ENCODE measurements at places on chromosomes 16 and 17.

- DNase-seq: no peak
Observed at GRCh38 chr17:50352072-50352692, 6.3 kb downstream of the XYLT2 start.

GRCh38 chr17:4136373-4136772 lies 6.5 kb downstream of the ZZEF1 start:
- no peak for DNase-seq

DNA sequence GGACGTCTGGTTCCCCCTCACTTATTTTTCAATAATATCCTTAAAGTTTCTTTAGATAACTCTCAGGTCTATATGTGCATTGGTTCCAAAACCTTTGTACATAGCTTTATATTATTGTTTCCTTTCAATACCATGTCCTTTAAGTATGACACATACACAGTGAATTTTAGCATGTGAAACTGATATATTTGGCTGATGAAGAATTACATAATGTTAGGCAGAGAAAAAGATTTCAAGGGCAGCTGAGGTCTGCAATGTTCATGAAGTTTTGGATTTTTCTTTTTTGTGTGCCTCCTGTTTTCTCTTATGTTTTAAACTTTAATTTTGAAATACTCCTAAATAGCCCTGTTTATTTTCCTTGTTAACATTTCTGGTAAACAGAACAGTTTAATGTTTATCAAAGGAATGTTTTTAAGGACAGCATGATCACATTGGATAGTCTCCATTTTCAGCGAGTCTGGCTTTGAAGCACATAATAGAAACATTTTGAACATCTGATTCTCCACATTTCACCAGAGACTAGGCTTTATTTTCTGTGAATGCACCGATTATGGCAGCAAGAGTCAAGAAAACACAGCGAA lies 32.9 kb upstream of the FBXO47 start:
- no peak for DNase-seq

DNA sequence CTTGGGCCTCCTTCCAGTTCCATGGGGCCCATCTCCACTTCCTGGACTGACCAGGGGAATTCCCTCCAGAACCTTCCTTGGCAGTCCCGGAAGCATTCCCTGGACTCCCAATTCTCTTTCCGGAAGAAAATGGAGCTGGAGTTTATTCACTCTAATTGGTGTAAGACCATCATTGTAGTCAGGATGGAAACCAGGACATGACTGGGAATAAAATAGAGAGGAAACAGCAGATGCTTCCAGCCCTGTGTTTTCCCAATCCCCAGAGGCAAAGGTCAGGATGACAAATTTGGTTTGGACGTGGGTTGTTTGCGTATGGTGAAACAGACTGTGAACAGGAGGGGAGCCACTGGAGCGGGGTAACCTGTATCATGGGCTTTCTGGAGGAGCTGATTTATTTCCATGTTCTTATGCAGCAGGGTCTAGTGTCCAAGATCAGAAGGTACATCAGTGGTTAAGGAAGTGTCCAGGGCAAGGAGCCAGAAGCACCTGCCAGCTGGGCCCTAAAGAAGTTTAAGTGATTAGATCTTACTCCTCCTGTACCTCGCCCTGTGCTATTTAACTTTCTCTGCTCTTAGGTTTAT lies 8.5 kb upstream of the LONP2 start:
- no peak for DNase-seq

DNA sequence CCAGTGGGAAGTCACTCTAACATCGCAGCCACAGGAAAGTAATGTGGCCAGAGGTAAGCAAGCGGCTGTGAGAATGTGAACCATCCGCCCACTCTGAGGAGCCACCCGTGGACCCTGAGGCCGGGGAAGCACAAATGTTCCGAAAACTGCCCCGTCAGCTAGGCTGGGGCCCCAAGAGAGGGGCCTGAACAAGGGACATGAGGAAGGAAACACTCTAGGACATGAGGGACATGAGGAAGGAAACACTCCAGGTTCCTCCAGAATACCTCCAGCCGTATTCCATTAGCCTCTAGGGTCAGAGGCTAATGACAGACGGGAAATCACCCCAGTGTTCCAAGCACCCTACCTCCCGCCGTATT lies 317 bp downstream of the TEFM start:
- DNase-seq: no peak

DNA sequence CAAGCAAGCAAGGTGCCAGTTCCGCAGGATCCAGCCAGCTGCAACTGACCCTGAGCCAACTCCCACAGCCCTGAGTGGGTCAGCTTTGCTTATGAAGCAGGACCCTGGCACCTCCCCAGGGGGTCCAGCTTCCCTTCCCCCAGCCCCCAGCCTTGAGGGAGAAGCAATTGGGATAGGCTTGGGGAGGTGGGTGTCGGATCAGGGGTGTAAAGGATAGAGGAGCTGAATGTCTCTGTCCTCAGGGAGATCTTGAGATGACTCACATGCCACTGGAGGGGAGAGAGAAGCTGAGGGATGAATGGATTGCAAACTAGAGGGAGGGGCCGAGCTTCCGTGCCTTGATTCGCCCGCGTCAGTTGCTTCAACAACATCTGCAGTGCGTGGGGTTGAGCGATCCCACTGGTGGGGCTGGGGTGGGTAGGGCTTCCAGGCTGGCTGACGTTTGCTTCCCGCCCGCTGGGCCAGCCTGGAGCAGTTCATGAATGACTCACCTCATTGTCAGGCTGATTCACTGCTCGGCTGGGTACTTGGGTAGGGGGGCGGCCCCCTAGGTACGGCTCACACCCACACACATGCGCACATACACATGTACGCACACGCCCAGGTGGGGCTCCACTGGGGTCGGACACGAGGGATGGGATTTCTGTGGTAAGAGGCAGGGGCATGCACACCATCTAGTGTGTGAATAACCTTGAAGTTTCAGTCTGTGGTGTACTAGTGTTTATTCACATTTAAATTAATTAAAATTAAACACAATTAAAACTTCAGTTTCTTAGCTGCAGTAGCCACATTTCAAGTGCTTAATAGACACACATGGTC lies 3.6 kb upstream of the HROB start:
- DNase-seq: peak; percentile 28

- DNase-seq: no peak
Observed at GRCh38 chr16:79182616-79183015, 417.9 kb downstream of the MAF start.

GRCh38 chr17:76973040-76973439 lies 104.8 kb downstream of the MGAT5B start:
- DNase-seq: no peak

DNA sequence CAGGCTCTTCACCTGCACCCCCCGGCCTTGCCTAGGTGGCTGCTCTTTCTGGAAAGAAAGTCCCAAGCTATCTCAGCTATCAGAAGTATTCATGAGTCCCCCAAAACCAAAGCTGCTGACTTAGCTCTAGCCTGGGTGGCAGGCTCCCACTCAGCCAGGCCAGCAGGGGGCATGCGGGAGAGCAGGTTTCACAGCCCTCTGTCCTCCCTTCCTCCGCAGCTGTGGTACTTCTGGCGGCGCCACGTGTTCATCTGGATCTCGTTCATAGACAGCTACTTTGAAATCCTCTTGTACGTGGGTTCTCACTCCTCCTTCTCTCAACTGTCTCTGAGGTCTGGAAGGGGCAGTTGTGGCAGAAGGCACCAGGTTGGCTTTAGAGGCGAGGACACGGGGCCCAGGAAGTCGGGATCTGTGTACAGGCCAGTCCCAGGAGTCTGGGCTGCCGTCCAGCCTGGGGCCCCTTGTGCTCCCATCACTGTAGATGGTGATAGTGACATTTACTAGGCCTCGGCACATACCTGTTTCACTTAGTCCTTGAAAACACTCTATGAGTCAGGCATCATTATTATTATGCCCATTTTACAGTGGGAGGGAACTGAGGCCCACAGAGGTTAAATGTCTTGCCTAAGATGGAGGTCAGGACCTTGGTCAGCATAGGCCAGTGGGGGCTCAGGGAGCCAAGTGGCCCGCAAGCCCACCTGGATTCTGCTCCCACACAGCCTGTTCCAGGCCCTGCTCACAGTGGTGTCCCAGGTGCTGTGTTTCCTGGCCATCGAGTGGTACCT lies 12.9 kb downstream of the TRPV2 start:
- DNase-seq: no peak

DNA sequence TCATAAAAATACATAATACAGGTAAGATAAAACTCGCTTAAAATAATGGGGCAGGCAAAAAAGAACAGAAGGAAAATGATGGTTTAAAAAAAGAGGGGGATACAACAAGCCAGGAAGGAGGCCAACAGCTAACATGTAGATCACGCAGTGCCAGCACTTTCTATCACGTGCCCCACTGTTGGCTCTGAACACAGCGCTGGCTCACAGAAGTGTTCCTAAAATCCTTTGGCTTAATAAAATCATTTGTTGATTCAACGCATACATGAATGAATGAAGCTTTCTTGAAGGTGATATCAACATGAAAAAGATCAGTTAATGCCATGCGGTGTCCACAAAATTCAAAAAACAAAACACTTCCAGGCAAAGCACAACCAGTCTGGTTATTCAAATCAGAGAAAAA lies 8.5 kb downstream of the ITGAE start:
- peak; percentile 18 for DNase-seq

DNA sequence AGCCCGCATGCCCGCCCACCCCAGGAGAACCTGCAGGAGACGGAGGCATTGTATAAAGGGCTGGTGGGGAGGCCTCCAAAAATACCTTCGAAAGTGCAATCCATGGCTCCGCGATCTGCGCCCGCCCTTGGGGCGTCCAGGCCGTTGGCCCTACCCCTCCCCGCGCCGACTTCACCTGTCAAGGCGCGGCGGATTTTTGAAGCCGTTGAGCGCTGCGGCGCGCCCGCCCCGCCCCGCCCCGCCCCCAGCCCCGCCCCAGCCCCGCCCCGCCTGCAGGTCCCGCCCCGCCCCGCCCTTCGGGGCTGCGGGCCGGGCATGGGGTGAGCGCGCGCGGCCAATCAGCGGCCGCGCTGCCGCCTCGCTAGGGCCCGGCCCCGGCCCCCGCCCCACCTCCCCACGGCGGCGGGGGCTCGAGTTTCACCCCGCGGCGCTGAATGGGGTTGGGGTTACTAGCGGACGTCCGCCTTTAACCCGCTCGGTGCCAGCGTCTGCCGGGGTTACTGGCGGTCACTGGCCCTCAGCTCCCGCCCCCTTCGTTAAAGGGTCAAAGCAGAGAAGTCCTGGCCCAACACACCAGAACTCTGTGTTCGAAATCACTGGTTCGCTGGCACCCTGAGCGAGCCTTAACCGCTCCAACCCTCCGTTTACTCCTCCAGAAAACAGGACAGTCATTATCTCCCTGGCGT lies 13.2 kb downstream of the SREBF1 start:
- peak; percentile 85 for DNase-seq

- DNase-seq: no peak
Observed at GRCh38 chr16:71843572-71843971, 2.2 kb upstream of the ATXN1L start.

- no peak for DNase-seq
Observed at GRCh38 chr16:12876778-12877177, 24.6 kb upstream of the SHISA9 start.

- no peak for DNase-seq
Observed at GRCh38 chr17:27207073-27207513, 86.8 kb upstream of the WSB1 start.

GRCh38 chr16:58792188-58792587 lies 58.1 kb upstream of the GOT2 start:
- no peak for DNase-seq

- no peak for DNase-seq
Observed at GRCh38 chr17:69323806-69324205, 3.1 kb downstream of the ABCA5 start.

GRCh38 chr17:64216000-64216337 lies 47.1 kb downstream of the TEX2 start:
- no peak for DNase-seq

GRCh38 chr17:40068129-40068581 lies 5.4 kb downstream of the THRA start:
- DNase-seq: no peak

DNA sequence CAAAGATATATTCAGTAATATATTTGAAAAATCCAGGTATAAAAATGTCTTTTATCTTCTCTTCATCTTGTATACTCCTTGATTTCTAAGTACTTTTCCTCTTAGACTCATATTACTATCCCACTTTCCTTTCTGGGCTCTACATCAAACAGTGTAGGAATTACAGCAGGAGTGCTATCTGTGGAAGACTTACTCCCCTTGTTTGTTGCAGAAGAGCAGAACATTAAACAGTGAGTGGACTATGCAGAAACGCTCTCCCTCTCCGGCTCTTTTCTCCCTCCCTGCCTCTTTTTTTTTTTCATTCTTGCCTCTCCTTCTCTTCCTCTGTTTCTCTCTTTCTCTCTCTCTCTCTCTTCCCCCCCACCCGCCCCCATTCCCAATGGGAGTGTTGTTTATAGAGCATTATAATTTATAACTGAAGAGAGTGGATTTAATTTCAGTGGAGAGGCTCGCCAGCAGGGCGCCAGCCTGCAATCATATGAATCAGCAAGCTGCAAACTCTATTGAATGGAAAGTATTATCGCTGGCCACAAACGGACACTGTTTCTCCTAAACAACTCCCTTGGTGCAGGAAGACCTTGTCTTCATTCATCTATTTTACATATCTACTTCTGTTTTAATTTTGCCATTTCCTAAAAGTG lies 242.3 kb upstream of the TBX2 start:
- DNase-seq: peak; percentile 47

DNA sequence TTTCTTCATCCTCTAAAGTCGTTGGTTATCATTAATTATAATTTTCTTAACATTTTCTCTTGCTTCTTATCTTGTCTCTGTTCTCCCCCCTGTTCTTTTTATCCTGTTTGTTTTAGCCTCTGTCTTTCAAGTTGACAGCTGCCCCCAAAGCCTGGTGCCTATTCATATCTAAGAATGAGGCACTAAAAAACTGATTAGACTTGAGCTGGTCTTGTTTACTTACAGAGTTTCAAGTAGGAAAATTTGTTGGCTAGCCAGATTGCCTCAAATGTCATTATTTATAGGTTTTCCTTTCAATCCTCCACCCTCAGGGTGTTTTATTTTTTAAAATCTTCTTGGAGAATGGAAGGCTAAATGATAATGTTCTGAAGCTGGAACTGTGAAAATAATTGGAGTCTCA lies 236.0 kb downstream of the UTP18 start:
- no peak for DNase-seq

GRCh38 chr16:57470711-57471110 lies 8.2 kb downstream of the POLR2C start:
- DNase-seq: no peak

DNA sequence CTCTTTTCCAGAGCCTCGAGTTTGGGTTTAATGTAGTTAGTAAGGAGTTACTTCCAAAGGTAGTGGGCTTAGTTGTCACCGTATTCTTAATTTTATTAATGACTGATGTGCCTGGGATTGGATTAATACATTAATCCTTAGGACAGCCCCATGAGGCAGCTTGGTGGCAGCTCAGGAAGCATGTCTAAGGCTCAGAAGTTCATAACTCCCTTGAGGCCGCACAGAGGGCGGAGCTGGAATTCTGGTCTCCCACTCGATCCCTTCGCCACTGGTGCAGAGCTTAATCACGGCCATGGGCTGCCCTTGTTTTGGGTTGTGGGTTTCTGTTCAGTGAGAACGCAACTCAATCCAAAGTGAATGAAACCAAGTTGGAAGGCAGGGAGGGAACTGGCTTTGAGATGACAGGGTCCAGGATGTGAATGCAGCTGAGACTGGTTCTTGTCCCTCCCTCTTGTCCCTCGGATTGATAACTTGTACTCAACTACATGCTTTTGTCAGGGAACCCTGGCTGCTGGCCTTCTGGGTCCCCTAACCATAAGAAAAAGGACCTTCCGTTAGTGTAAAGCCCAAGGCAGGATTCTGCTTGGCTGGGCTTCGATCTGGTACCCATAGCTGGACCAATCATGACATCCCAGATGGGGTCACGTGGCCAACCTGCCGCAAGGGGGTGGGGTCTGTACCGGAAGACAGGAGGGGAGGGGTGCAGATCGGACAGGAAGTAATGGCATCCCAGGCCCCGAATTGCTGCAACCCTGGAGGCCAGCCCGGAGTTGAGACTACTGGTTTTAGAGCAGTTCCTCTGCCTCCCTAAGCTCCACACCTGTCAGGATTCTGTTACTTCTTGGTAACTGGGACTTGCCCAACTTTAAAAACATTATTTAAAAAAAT lies 45.4 kb downstream of the SNX20 start:
- no peak for DNase-seq
